Sigmoid colon (tissue), 7 donors: ENCODE measurements at places on chromosomes 5 and 9. TPM values are rescaled to one million over a fixed set of nuclear protein-coding genes. Genes with fewer than 3 reads are reported as not detected.
A peak's percentile ranks its signal among the peaks of the same experiment; 100 is the strongest.

The CDH9 gene
- not detected for total RNA-seq

- no peaks in the 10 kb centered on the region for H3K27me3 ChIP-seq
- peak overlapping the region; percentile 14 for H3K4me3 ChIP-seq
- peak overlapping the region; percentile 72 for H3K27ac ChIP-seq
- no peaks in the 10 kb centered on the region for H3K36me3 ChIP-seq
- H3K4me1 ChIP-seq = peaks cover 61% of the 10 kb centered on the region
Measured at GRCh38 chr9:16515207-16515606, 355.3 kb downstream of the BNC2 start.

DNA sequence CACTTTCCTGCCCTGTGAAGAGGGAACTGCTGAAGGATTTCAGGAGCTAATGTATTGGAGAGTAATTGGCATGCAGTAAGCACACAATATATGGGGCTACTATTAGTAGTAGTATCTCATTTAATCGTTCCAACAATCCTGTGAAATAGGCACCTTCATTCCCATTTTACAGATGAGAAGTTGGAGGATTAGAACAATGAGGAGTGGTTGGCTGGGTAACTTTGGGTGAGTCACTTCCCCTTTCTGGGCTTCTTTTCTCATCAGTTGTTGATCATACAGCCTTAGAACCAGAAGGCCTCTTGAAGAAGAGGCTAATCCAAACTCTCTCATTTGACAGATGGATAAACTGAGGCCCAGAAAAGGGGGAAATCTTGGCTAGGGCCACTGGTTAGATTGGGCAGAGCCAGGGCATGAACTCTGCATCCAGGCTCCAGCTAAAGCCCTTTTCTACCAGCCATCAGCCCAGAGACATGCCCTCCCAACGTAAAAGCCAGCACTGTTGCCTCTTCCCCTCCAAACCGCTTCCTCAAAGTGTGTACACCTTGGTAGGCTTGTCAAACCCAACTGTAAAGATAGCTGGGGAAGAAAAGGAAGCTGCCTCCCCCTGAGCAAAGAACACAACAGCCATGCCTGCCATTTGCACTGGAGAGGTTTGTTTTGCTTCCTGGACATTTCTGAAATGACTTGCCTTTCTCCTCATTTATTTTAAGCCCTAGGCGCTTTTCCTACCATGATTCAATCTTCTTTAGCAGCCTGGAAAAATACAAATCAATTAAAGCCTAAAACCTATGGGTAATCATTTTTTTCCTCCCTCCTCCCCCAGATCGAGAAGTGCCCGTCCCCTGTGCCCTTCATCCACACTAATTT, 992 bp downstream of the SPACA9 start:
- no peak for DNase-seq
- peak overlapping the region; percentile 80 for H3K4me3 ChIP-seq
- H3K27me3 ChIP-seq = no peaks in the 10 kb centered on the region
- peaks cover 8% of the 10 kb centered on the region for H3K36me3 ChIP-seq
- H3K4me1 ChIP-seq = no peaks in the 10 kb centered on the region
- H3K27ac ChIP-seq = peak overlapping the region; percentile 87

The CRHBP gene
- total RNA-seq = not detected
